ENCODE measurements at places on chromosomes 1 and 21. TPM values are rescaled to one million over a fixed set of nuclear protein-coding genes. Genes with fewer than 3 reads are reported as not detected.

DNA sequence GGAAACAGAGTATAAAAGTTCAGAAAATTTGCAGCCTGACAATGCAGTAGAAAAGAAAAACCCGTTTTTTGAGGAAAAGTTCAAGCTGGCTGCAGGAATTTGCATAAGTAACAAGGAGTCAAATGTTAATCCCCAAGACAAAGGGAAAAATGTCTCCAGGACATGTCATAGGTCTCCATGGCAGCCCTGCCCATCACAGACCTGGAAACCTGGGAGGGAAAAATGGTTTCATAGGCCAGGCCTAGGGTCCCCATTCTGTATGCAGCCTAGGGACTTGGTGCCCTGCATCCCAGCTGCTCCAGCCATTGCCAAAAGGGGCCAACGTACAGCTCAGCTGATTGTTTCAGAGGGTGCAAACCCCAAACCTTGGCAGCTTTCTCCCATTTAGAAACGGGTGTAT lies 3.6 kb upstream of the KCNT2 start:
- no peak for DNase-seq

- no peak for DNase-seq
Observed at GRCh38 chr1:50531601-50532000, 108.4 kb upstream of the DMRTA2 start.

- no peak for DNase-seq
Observed at GRCh38 chr1:81547261-81547911, 253.3 kb upstream of the ADGRL2 start.

The ADCY10 gene
- total RNA-seq, result 0.07 TPM

The OR2AK2 gene
- total RNA-seq, result not detected

Measured in astrocyte (in vitro differentiated cells and primary cell).